Heart left ventricle (tissue), 16 donors: ENCODE measurements at places on chromosomes 6 and 20. TPM values are rescaled to one million over a fixed set of nuclear protein-coding genes. Genes with fewer than 3 reads are reported as not detected.

The NOX3 gene
- not detected for total RNA-seq

The TTBK1 gene
- 0.52 TPM for total RNA-seq

The PACRG gene
- total RNA-seq, result 15.4 TPM

The PDYN gene
- not detected for total RNA-seq

The HAO1 gene
- not detected for total RNA-seq

- DNase-seq, result no peak
- no peaks in the 10 kb centered on the region for H3K4me1 ChIP-seq
- no peaks in the 10 kb centered on the region for H3K36me3 ChIP-seq
- no peak overlapping the region for H3K4me3 ChIP-seq
- no peak overlapping the region for H3K27ac ChIP-seq
These were observed 208.2 kb downstream of the SMOC2 start for GRCh38 chr6:168649209-168649608.

- no peaks in the 10 kb centered on the region for H3K36me3 ChIP-seq
- peak overlapping the region; percentile 38 for H3K4me3 ChIP-seq
- peaks cover 22% of the 10 kb centered on the region for H3K4me1 ChIP-seq
- DNase-seq, result no peak
- no peaks in the 10 kb centered on the region for H3K27me3 ChIP-seq
These were observed 96.7 kb downstream of the SYCP2 start for GRCh38 chr20:59836767-59837166.

DNA sequence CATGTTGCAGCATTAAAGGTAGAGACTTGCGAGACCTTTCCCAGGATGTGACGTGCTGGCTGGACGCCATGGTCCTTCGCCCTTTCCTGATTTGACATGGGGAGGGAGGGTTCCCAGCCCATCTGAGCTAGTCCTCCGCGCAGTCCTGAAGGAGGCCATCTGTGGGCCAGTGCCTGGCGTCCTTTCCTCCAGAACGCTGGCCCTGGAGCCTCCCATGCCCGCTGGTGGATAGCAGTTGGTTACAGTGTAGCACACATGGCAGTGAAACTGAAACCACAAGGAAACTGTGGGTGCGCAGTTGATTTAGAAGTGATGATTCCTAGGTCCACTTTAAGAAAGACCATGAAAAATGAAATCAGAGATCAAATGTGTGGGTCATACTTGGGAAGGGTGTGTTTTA, 193.7 kb downstream of the CDH4 start:
- DNase-seq, result no peak
- no peak overlapping the region for H3K27ac ChIP-seq
- peaks cover 3% of the 10 kb centered on the region for H3K27me3 ChIP-seq
- H3K4me1 ChIP-seq, result no peaks in the 10 kb centered on the region
- no peak overlapping the region for H3K4me3 ChIP-seq

GRCh38 chr6:167505782-167506181, 180.9 kb downstream of the TTLL2 start:
- DNase-seq, result no peak
- H3K4me1 ChIP-seq, result peaks cover 4% of the 10 kb centered on the region
- H3K4me3 ChIP-seq, result no peak overlapping the region
- no peaks in the 10 kb centered on the region for H3K27me3 ChIP-seq
- no peak overlapping the region for H3K27ac ChIP-seq
- no peaks in the 10 kb centered on the region for H3K36me3 ChIP-seq

DNA sequence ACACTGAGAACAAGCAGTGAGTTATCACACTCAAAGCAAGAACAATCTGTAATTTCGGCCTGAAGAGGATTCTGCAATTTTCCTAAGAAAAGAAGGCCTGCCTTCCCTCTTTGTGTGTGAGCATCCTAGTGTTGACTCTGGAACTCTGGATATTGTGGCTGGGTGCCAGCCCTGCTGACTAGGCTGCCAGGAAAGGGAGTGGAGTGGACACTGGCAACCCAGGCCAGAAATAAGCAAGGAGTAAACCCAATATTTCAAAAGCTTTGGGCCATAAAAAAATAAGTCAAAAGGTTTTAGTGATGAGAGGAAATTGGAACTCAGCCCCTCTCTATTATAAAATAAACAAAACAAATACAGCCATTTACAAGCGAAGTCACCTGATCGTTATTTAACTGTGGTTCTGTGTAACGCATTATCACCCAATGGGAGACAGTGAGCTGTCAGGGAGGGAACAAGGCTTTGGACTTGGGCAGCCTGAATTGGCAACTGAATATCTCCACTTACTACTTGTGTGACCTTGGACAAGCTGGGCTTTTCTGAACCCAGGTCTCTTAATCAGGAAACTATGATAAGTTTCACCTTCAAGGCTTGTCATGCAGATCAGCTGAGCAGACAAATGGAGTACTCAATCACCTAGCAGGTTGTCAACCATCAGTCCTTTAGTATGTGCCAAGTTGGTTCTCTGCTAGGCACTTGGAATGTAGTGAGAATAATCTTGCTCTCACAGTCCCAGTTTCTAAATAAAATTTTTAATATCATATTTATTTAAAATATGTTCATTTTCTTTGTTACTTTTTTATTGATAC, 196.2 kb downstream of the PAX1 start:
- H3K27ac ChIP-seq, result no peak overlapping the region
- no peaks in the 10 kb centered on the region for H3K27me3 ChIP-seq
- H3K36me3 ChIP-seq, result no peaks in the 10 kb centered on the region
- H3K4me1 ChIP-seq, result peaks cover 4% of the 10 kb centered on the region
- H3K4me3 ChIP-seq, result no peak overlapping the region

DNA sequence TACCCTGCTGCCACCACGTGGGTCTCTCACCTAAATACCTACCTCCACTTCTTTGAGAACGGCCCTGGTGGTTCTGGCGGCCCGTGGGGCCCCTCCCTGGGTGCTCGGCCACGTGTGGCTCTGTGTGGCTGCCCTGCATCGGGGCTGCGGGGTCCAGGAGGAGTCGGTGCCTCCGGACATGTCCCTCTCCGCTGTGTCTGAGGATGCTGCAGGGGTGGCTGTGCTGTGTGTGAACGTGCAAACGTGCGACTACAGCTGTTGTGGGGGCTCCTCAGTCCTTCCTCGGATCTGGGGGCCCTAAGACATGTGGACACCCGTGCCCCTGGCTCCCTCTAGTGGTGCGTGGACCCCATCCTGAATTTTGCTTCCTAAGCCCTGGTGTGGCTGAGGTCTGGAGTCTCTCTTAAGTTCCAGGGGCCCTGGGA, 691.8 kb downstream of the QKI start:
- H3K27me3 ChIP-seq, result no peaks in the 10 kb centered on the region
- H3K27ac ChIP-seq, result peak overlapping the region; percentile 77
- H3K4me1 ChIP-seq, result peaks cover 3% of the 10 kb centered on the region
- DNase-seq, result peak; percentile 76
- no peaks in the 10 kb centered on the region for H3K36me3 ChIP-seq

GRCh38 chr6:119129148-119129967, 50.9 kb upstream of the FAM184A start:
- H3K4me1 ChIP-seq, result no peaks in the 10 kb centered on the region
- no peak overlapping the region for H3K4me3 ChIP-seq
- no peaks in the 10 kb centered on the region for H3K27me3 ChIP-seq
- DNase-seq, result no peak
